GM10248 (cell line): ENCODE measurements at places on chromosomes 5 and 9.
A peak's percentile ranks its signal among the peaks of the same experiment; 100 is the strongest.

GRCh38 chr5:38755181-38755580, 90.6 kb upstream of the OSMR start:
- no peak for DNase-seq

- DNase-seq = peak; percentile 61
Measured at GRCh38 chr5:80246995-80247729, 8.7 kb downstream of the SERINC5 start.

DNA sequence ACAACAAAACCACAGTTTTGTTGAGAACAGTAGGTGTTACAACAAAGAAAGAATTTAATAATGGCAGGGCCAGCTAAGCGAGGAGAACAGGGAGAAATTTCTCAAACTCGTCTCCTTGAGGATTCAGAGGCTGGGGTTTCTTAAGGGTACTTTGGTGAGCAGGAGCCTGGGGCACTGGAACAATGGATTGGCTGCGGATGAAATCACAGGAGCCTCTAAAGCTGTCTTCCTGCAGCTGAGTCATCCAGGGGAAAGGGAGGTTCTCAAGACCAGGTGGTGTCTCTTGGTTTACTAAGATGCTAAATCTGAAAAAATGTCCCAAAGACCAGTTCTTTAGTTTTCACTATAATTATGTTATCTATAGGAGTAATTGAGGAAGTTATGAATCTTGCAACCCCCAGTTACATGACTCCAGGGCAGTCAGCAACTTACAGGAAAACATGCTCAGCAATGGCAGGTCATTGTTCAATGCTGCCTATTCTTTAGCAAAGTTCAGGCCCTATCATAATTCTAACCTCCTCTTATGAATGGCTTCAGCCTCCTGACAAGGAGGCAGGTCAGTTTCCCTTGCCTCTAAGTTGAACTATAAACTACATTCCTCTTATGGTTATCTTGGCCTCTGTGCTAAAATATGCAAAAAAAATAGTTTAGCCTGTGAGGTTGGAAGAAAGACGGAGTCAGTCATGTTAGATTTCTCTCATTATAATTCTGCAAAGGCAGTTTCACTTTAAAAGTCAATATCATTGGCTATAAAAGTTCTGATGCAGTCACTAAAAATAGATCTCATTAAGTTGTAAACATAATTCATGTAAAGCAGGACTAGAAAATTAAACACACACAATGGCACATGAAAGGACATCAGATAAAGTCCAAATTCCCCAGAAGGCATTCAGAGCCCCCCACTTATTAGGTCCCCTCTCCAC, 63.3 kb upstream of the CKS2 start:
- DNase-seq = no peak

GRCh38 chr9:75176037-75176436, 87.7 kb downstream of the OSTF1 start:
- no peak for DNase-seq

- no peak for DNase-seq
Measured at GRCh38 chr9:136059851-136060670, 35.0 kb downstream of the NACC2 start.

- DNase-seq = no peak
Measured at GRCh38 chr9:129570450-129571297, 50.2 kb downstream of the C9orf50 start.

GRCh38 chr9:37976714-37977477, 73.0 kb upstream of the SLC25A51 start:
- no peak for DNase-seq

DNA sequence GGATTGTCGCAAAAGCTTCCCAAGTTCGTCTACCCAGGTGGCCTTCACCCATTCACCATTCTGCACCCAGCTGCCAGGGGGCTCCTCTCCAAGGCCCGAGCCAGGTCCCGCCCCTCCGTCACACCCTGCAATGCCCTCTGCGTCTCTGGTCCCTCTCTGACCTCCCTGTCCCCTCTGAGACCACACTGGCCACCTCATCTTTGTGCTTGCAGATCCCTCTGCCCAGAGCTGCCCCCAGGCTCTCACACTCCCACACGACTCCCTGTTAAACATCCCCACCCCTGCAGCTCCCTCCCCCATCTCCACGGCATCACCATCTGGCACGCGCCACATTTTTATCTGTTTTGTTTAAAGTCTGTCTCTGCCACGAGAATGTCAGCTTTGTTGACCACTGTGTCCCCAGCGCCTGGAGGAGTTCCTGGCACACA, 243.6 kb downstream of the PBX3 start:
- no peak for DNase-seq

- DNase-seq = no peak
Measured at GRCh38 chr5:123720955-123721354, 209.0 kb downstream of the CSNK1G3 start.

- no peak for DNase-seq
Measured at GRCh38 chr9:20340511-20340861, 281.8 kb downstream of the MLLT3 start.

DNA sequence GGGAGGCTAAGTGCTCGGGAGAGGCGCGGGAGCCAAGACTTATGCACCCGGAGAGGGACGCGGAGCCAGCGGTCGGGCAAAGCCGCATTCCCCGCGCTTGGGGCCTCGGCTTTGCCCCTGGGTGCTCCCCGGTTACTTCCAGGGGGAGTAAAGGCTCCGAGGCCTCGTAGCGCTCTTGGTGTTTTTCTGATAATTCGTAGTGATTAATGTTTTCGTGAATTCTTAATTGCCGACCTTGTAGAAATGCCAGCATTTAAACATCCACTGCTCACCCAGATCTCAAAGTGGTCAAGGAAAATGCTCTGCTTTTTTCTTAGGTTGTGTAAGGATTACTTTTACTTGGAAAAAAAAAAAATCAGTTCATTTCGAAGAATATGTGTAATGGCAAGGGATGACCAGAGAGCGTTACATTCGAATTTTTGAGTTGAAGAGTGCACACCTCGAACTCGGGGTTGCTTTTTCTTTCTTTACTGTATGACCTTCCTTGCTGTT, 654 bp upstream of the TUT7 start:
- DNase-seq = no peak

GRCh38 chr9:95411054-95411892, 93.8 kb upstream of the FANCC start:
- DNase-seq = no peak
